ENCODE measurements at places on chromosomes 7 and 10.
A peak's percentile ranks its signal among the peaks of the same experiment; 100 is the strongest.

- DNase-seq, result no peak
Observed at GRCh38 chr10:76031769-76032699, 600.6 kb downstream of the LRMDA start.

GRCh38 chr10:50234486-50234885 lies 16.8 kb downstream of the ASAH2 start:
- DNase-seq, result no peak

GRCh38 chr7:42940985-42941847 lies 9.0 kb downstream of the MRPL32 start:
- peak; percentile 77 for DNase-seq

GRCh38 chr10:117924820-117925219 lies 121.9 kb downstream of the RAB11FIP2 start:
- no peak for DNase-seq

- DNase-seq, result no peak
Observed at GRCh38 chr7:30403477-30403876, 75.1 kb downstream of the NOD1 start.

DNA sequence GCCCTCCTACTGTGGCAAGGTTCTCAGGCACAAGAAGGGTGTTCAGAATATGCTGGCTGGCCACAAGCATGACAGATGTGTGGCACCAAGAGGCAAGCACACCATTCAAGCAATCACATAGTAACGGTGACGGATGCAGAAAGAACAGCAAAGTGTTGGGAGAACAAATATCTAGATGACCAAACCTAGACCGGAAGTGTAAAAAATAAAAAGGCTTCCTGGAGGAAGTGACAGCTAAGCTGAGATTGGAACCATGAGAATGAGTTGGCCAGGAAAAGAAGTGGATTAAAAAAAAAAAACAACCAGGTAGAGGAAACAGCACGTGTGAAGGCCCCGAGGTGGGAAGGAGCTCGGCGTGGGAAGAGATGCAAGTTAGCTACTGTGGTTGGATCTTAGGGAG lies 22.0 kb downstream of the GHRHR start:
- no peak for DNase-seq

DNA sequence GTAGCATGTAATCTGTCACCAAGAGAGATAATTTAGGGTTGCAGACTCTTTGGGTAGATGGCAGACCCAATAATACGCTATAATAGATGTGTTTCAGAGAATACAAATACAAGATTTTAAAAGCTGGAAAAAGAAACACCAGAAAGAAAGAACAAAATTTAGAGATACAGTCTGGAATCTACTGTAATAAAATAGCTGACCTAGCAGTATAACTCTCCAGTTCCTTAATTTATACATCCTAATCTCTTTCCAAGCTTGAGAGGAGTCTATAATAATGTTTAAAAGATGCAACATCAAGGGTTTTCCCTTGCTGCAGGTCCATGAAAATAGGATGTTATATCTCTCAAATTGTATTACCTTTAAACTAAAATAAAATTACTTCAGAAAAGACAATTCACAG lies 27.2 kb upstream of the GPR22 start:
- DNase-seq, result no peak

- DNase-seq, result no peak
Observed at GRCh38 chr7:95324431-95324830, at the start of gene PON1. Gene PON1, minus strand, starts transcription at chr7:95324532. Its CDS starts 57 bp downstream, at chr7:95324475.

GRCh38 chr7:85474234-85474633 lies 287.4 kb upstream of the SEMA3D start:
- DNase-seq, result no peak

GRCh38 chr7:139566736-139567646 lies 43.5 kb downstream of the CLEC2L start:
- DNase-seq, result no peak

GRCh38 chr7:131031099-131031868 lies 296.4 kb upstream of the MKLN1 start:
- no peak for DNase-seq

GRCh38 chr10:68106656-68107055 lies 2.6 kb upstream of the MYPN start:
- DNase-seq, result no peak

DNA sequence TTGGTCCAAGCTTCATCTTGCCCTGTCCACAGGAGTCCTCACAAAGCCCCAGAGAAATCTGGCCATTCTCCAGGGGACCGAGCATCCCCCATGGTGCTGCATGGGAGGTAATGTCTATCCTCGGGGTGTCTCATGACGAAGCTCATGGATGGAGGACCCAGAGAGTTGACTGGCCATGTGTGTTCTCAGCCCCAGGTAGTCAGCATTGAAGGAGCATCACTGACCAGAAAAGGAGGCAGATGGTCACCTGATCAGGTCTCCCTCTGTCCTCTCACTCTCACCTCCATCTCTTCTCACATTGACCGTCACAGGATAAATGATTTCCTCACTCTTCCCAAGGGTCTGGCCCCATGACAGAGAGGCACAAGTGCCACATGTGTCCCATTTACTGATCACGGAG lies 33.4 kb upstream of the GDF10 start:
- DNase-seq, result no peak

- no peak for DNase-seq
Observed at GRCh38 chr7:55325371-55325792, 39.8 kb upstream of the LANCL2 start.

GRCh38 chr10:1978584-1978983 lies 241.3 kb upstream of the ADARB2 start:
- no peak for DNase-seq

DNA sequence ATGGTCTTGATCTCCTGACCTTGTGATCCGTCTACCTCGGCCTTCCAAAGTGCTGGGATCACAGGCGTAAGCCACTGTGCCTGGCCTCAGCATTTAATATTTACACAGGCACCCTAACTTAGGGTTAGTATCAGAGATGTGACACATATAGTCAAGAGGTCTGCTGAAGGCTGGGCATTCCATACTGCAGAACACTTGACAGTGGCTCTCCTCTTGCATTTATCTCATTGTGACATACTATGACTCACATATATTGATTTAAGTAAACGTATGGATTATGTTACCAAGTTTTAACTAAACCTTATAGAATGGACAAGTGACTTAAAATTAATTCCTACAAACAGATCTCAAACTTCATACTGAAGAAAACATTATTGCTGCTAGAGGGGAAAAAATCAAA lies 36.6 kb downstream of the BRAF start:
- DNase-seq, result no peak

DNA sequence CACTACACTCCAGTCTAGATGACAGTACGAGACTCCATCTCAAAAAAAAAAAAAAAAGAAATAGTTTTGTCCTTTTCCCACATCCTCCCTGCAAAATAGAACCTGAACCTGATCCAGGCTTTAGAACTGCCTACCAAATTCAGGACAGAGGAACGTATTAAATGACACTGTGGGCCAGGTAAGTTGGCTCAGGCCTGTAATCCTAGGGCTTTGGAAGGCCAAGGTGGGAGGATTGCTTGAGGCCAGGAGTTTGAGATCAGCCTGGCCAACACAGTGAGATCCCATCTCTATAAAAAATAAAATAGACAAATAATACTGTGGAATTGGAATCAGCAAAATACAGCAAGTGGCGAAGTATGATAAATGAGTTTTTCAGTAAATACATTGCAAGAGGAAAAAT lies 10.0 kb upstream of the BNIP3 start:
- DNase-seq, result no peak

GRCh38 chr7:97145068-97145467 lies 27.6 kb downstream of the SDHAF3 start:
- no peak for DNase-seq

GRCh38 chr7:150937848-150938561 lies 40.1 kb downstream of the KCNH2 start:
- DNase-seq, result no peak

DNA sequence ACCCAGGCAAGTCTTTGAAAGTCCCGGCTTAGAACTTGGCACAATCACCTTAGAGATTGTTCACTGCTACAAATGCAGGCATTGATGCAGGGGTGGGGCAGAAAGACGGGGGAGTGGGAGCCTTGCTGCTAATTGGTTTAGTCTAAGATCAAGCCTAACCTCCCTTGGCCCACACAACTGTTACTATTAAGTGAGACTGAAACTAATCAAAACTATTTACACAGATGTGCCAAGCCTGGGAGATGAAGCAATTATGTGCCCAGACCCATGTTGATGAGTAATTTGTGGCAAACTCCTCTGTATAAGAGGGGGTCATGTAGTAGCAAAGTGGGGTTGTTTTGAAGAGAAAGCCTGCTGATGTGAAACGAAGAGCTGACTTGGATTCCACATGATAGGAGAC lies 178.2 kb upstream of the ITGB1 start:
- no peak for DNase-seq

DNA sequence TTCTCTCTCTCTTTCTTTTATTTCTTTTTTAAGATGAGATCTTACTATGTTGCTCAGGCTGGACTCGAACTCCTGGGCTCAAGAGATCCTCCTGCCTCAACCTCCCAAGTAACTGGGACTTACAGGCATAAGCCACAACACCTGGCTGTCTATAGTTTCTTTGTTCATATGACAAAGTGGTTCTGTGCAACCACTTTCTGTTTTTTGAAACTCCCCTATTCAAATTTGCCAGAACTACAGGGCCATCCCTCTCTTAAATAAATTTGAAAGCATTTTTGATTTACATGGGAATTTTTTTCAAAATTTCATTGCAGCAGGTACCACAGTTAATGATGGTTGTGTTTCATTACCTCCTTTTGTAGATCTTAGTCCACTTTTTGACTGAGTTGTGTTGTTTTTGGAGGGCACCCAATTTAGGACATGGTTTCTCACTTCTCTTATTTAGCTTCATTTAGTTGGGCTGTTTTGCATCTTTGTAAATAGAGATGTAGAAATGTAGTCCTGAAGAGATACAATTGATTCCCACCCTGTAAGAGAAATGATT lies 119.2 kb downstream of the LRRC4 start:
- DNase-seq, result no peak

DNA sequence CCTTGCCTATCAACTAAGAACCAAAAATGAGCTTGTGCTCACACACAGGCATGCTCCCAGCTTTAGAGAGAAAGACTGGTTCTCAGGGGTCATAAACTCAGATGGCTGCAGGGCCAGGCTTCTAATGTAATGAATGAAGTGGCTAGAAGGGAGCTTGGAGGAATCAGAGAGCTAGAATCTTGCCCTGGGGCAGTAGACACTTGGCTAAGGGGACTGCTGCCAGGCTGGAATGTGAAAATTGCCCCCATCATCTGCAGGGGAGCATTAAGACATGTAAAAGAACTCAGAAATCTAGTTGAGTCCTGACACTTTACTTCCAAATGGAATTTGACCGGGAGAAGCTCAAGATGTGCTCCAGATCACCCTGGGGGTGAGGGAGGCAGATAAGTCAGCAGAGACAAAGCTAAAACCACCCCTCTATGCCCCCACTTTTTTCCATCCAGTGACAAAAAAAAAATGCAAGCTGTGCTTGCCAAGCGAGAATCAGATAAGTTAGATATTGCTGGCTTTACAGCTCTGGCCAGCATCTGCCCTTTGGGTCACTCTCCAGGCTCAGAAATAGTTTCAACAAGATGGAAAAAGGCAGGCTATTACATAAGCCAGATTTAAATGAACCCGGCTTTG lies 2.3 kb upstream of the SLC16A9 start:
- DNase-seq, result no peak

GRCh38 chr10:112696592-112696991 lies 249.6 kb downstream of the VTI1A start:
- DNase-seq, result no peak

DNA sequence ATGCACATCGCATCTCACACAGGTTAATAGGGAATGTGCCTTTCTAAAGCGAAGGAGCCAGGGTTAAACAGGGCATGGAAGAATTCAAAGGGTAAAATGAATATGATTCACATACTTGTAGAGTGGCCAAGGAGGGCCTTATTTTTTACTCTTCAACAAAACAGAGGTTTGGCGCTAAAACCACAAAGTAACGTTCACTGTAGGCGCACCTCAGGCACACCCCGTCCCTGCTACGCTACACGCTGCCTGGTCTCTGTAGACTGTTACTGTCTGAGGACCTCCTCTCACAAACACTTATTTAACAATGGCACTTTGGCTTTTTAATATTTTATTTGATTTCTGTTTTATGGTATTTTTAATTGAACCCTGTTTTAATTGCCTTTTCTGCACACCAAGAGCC lies 462.1 kb upstream of the GALNT17 start:
- DNase-seq, result no peak

- DNase-seq, result no peak
Observed at GRCh38 chr7:157848508-157849340, 511.9 kb downstream of the DNAJB6 start.

GRCh38 chr10:62903828-62904227 lies 87.7 kb upstream of the EGR2 start:
- DNase-seq, result no peak

- DNase-seq, result no peak
Observed at GRCh38 chr10:49189422-49189821, 1.2 kb upstream of the TMEM273 start.

DNA sequence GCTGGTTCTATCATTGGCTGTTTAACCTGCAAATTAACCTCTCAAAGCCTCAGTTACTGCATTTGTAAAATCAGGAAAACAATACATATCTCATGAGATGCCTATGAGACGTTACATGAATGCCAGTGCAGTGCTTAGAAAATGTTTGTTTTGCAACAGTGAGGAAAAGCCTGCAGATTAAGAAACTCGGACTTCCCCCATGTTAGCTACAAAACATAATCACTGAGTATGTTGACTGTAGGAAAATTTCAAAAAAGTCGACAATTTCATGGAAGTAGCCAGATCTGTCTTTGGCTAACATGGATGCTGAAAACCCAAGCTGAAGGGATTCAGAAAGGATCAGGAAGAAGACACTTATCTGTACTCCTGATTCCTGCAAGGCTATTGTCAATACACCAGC lies 121.4 kb downstream of the TRIL start:
- DNase-seq, result no peak

GRCh38 chr10:14588084-14588937 lies 186.4 kb downstream of the FAM107B start:
- peak; percentile 42 for DNase-seq

- DNase-seq, result no peak
Observed at GRCh38 chr7:23334482-23335056, 35.4 kb downstream of the MALSU1 start.

- no peak for DNase-seq
Observed at GRCh38 chr10:88110355-88110754, 246.9 kb downstream of the PTEN start.

GRCh38 chr7:40572810-40573465 lies 438.1 kb downstream of the SUGCT start:
- DNase-seq, result no peak

DNA sequence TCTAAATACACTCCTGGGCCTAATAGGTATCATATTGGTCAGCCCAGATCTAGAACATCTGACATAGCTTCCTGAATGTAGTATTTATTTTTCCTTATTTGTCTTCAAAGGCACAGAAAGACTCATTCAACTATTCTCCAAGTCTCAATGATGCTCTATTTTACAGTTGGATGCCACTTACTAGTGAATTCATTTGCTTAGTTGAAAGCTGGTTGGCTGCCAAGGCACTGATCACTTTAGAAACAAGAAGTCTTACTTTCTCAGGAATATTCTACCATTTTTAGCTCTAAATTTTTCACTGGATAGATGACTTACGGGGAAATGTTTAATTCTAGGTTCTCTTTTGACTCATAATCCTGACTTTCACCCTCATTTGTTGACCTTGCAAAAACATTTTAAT lies 863.4 kb downstream of the SORCS1 start:
- no peak for DNase-seq

- no peak for DNase-seq
Observed at GRCh38 chr7:149670288-149670687, 103.1 kb downstream of the ZNF467 start.

GRCh38 chr10:50544857-50545429 lies 78.8 kb downstream of the SGMS1 start:
- no peak for DNase-seq

GRCh38 chr7:130649004-130649790 lies 19.4 kb downstream of the COPG2 start:
- no peak for DNase-seq

Data from activated CD4-positive, alpha-beta T cell treated with anti-CD3 and anti-CD28 coated beads for 4 hours (primary cell).